ENCODE measurements at places on chromosomes 6 and 20. TPM values are rescaled to one million over a fixed set of nuclear protein-coding genes. Genes with fewer than 3 reads are reported as not detected.
A peak's percentile ranks its signal among the peaks of the same experiment; 100 is the strongest.

Gene SEMG2
- not detected for total RNA-seq

Gene NKX2-4
- total RNA-seq, result not detected

Gene RAB23
- 1.2 TPM for total RNA-seq

Gene ZNF334
- total RNA-seq, result 5.8 TPM

Gene MDN1
- 64.4 TPM for total RNA-seq

Gene ZNF343
- total RNA-seq, result 10.4 TPM

Gene SLC22A23
- total RNA-seq, result 0.24 TPM

Gene LY6G6C
- not detected for total RNA-seq

Gene ZBP1
- total RNA-seq, result 1.2 TPM

Gene PBOV1
- total RNA-seq, result not detected

Gene CALHM4
- not detected for total RNA-seq

GRCh38 chr20:11168026-11168425 lies 494.2 kb upstream of the JAG1 start:
- no peaks in the 10 kb centered on the region for H3K36me3 ChIP-seq
- no peaks in the 10 kb centered on the region for H3K27me3 ChIP-seq
- H3K27ac ChIP-seq, result no peak overlapping the region
- DNase-seq, result no peak
- H3K4me3 ChIP-seq, result no peak overlapping the region
- H3K4me1 ChIP-seq, result no peaks in the 10 kb centered on the region

DNA sequence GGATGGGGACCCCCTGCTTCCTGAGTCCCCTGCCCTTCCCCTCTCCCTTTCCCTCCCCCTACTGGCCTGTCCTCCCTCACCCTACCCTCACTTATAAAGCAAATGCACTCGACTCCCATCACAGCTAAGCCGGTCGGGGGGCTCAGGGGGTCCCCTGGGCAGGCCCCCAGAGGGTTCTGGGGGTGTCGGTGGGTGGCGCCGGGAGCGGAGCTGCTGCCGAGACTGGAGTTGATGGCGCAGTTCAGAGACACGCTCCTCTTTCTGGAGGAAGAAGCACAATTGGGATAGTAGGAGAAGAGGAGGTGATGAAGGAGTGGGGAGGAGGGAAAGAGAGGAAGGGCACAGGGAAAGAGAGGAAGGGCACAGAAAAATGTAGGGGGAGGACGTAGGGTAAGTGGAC lies 18.5 kb downstream of the OR2H2 start:
- H3K27ac ChIP-seq, result no peak overlapping the region
- no peak overlapping the region for H3K4me3 ChIP-seq
- no peak for DNase-seq
- H3K27me3 ChIP-seq, result no peaks in the 10 kb centered on the region
- no peaks in the 10 kb centered on the region for H3K36me3 ChIP-seq

- H3K4me1 ChIP-seq, result no peaks in the 10 kb centered on the region
- H3K27me3 ChIP-seq, result no peaks in the 10 kb centered on the region
- H3K27ac ChIP-seq, result no peak overlapping the region
- no peaks in the 10 kb centered on the region for H3K36me3 ChIP-seq
These were observed 789.7 kb downstream of the FRK start for GRCh38 chr6:115270953-115271352.

DNA sequence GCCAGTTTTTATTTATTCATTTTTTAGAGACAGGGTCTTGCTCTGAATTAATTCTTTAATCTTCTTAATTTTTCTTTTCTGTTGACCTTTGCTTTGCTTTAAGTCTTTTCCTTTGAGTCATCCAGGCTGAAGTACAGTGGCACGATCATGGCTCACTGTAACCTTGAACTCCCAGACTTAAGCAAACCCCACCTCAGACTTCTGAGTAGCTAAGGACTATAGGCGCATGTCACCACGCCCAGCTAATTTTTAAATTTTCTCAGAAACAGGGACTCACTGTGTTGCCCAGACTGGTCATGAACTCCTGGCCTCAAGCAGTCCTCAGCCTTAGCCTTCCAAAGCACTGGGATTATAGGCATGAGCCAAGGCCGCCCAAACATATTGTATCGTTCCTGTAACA lies 71.3 kb upstream of the GNRH2 start:
- no peak overlapping the region for H3K4me3 ChIP-seq
- H3K36me3 ChIP-seq, result peaks cover 12% of the 10 kb centered on the region
- H3K27ac ChIP-seq, result no peak overlapping the region
- no peaks in the 10 kb centered on the region for H3K27me3 ChIP-seq
- peaks cover 10% of the 10 kb centered on the region for H3K4me1 ChIP-seq

DNA sequence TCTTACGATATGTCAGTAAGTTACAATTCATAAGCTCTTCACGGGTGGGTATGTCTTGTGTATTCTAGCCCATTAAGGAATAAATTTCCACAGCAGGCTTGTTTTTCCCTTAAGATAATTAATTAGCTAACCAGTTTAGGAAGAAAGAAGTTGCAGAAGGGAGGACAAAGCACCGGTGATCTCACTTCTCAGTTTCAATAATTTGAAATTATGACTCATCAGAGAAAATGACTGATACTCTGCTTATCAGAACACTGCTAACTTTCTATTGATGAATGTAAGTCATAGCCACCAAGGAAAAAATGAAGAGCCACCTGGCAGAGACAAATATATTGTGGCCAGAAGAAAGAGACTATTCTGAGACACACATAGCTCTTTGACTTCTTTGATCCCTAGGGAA lies 35.0 kb upstream of the ENTPD6 start:
- peaks cover 14% of the 10 kb centered on the region for H3K4me1 ChIP-seq
- peak overlapping the region; percentile 20 for H3K27ac ChIP-seq
- no peak for DNase-seq
- peaks cover 5% of the 10 kb centered on the region for H3K27me3 ChIP-seq

- no peaks in the 10 kb centered on the region for H3K27me3 ChIP-seq
- H3K4me3 ChIP-seq, result no peak overlapping the region
- H3K36me3 ChIP-seq, result peaks cover 49% of the 10 kb centered on the region
- DNase-seq, result no peak
These were observed 67.1 kb downstream of the ESF1 start for GRCh38 chr20:13717631-13718044.

DNA sequence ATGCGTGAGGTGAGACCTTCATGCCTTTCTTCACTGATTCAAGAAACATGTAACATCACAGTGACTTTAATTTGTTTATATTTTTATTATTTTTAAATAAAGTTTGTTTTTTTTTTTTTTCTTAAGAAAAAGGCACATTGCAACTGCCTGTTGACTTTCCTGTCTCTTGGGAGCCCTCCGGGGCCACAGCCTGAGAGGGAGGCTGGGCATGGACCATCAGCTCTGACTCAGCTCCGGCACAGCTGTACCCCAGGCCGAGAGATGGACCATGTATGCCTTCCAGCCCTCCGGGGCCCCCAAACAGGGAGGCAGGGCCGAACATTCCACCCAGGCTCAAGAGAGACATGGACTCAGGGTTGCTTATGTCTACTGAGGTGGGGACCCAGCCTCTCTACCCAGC lies 99.9 kb downstream of the NFATC2 start:
- DNase-seq, result no peak
- no peak overlapping the region for H3K4me3 ChIP-seq
- peaks cover 48% of the 10 kb centered on the region for H3K36me3 ChIP-seq
- peaks cover 25% of the 10 kb centered on the region for H3K4me1 ChIP-seq

DNA sequence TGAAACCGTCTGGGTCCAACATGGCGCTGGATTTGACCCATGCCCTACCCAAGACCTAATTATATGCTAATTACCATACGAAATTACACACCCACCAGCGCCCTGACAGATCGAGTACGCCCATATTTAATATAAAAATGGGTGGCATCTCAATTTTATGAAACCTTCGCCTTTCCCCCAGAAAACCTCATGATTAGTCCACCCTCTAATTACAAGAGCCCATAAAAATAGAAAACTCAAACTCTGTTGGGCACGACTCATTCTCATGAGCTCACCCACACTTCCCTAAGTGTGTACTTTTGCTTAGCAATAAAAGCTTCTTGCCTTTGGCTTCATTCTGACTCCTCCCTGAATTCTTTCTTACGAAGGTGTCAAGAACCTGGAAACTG lies 136.4 kb downstream of the OR2B2 start:
- no peaks in the 10 kb centered on the region for H3K36me3 ChIP-seq
- no peak overlapping the region for H3K4me3 ChIP-seq

DNA sequence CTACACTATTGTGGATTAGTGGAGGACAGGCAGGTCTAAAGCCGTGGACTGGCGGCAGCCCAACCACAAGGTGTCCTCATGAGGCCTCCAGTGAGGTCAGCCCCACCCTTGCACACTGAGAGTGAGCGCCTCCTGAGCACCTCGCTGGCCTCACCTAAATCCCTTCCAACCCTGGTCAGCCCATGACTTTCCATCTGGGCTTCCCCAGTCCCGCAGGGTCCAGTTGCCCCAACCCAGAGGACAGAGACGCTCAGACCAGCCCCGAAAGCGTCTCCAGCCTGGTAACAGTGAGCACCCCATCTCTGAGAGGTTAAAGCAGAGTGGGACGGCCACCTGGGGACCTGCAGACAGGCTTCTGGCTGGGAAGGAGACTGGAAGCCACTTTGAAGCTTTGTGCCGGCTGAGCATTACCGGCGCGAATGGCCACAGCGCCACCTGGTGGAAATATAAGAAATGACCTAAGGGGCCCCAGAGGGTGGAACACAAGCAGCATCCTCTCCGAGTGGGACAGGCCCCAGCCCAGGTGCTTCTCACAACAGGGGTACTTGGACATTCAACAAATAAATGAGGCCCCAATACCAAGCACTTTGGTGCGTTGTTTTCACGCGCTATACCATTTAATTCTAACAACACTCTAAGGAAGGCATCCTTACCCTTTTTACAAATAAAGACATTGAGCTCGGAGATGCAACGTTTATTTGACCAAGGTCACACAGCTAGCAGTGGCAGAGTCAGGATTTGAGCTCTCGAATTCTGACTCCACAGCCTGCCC lies 65.7 kb upstream of the TOP1 start:
- H3K4me1 ChIP-seq, result peaks cover 9% of the 10 kb centered on the region
- no peaks in the 10 kb centered on the region for H3K27me3 ChIP-seq
- H3K27ac ChIP-seq, result no peak overlapping the region
- H3K36me3 ChIP-seq, result no peaks in the 10 kb centered on the region
- DNase-seq, result peak; percentile 68

DNA sequence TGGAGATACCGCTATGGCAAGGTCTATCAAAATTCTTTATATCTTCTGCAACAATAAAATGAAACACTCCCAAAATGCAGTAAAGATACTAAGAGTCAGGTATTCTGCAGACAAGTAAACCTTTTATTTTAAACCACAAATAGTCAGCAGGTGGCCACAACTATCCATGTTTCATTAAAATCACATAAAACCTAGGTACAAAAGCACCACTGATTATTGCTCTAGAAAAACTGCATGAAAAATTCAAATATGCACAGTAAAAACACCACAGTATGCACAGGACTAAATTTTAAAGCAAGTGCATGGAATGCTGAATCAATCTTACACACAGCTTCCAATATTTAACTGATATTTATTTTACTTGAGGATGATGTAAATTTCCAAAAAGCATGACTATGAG lies 33.3 kb downstream of the HMGN3 start:
- peaks cover 5% of the 10 kb centered on the region for H3K4me1 ChIP-seq
- H3K27ac ChIP-seq, result no peak overlapping the region
- H3K4me3 ChIP-seq, result no peak overlapping the region
- H3K36me3 ChIP-seq, result peaks cover 3% of the 10 kb centered on the region
- DNase-seq, result no peak

DNA sequence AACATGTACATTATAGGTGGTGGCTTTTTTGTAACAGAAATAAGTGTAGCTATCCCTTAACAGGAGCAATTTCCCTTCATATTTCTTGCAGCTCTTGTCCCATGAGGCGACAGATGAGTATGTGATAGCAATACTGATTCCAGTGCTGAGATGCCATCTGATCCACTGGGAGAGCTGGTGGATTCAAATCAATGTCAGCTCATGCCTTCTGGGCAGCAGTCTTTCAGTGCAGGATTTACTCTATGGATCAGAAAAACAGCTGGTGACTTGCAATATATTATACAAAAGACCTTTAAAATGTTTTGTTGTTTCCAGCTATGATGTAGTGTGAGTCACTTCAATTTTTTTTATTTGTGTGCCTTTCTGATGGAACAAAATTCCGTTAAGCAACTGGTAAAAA lies 259.9 kb upstream of the SASH1 start:
- DNase-seq, result no peak
- H3K27ac ChIP-seq, result no peak overlapping the region
- no peak overlapping the region for H3K4me3 ChIP-seq
- no peaks in the 10 kb centered on the region for H3K4me1 ChIP-seq
- peaks cover 9% of the 10 kb centered on the region for H3K27me3 ChIP-seq

GRCh38 chr6:151098166-151098565 lies 141.6 kb upstream of the AKAP12 start:
- DNase-seq, result no peak
- no peak overlapping the region for H3K27ac ChIP-seq
- peaks cover 2% of the 10 kb centered on the region for H3K4me1 ChIP-seq
- peaks cover 62% of the 10 kb centered on the region for H3K36me3 ChIP-seq
- no peak overlapping the region for H3K4me3 ChIP-seq

DNA sequence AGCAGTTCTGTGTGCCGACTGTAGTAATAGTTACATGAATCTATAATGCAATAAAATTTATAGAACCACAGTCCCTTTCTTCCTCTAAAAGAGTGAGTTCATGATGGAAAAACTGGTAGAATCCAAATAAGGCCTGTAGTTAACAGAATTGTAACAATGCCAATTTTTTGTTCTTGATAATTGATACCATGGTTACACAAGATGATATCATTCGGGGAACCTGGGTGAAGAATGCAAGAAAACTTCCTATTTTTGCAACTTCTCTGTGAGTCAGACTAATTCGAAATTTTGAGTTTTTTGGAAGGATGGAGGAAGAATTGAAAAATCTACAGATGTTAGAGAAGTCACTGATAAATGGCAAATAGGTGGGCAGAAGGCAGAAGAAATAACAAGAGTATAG lies 381.8 kb downstream of the CDKAL1 start:
- H3K27ac ChIP-seq, result no peak overlapping the region
- peaks cover 15% of the 10 kb centered on the region for H3K4me1 ChIP-seq

DNA sequence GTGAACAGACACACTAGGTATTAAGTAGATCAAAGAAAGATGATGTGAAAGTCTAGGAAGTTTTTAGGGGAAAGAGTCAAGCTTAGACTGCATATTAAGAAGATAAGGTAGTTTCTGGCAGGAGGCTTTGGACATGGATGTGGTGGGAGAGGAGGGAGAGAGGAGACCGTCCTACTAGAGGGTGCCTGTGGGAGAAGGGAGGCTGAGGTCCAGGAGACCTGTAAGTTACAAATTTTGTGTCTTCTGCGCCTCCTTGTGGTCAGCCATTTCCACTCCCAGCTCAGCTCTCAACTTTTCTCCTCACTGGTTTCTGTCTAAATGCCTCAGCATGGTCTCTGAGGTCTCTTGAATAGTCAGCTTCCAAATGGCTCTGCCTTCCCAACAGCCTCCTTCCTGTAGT lies 193.5 kb downstream of the UNC5CL start:
- no peaks in the 10 kb centered on the region for H3K4me1 ChIP-seq
- peaks cover 24% of the 10 kb centered on the region for H3K27me3 ChIP-seq
- no peaks in the 10 kb centered on the region for H3K36me3 ChIP-seq
- DNase-seq, result peak; percentile 5
- H3K27ac ChIP-seq, result no peak overlapping the region

DNA sequence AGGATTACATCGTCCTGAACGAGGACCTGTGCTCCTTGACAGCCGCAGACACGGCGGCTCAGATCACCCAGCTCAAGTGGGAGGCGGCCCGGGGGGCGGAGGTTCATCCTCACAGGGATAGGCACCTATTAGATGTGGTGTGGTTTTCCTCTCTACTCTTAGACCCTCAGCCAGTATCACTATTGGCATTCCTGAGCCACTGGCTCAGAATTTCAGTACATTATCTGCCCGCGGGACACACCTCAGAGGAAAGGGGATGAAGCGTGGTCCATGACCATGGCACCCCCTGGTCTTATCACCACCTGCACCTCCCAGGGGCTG lies 34.6 kb upstream of the HLA-G start:
- no peak overlapping the region for H3K27ac ChIP-seq
- peak overlapping the region; percentile 75 for H3K4me3 ChIP-seq
- H3K4me1 ChIP-seq, result peaks cover 8% of the 10 kb centered on the region
- peaks cover under 1% of the 10 kb centered on the region for H3K36me3 ChIP-seq
- no peak for DNase-seq
- peaks cover 38% of the 10 kb centered on the region for H3K27me3 ChIP-seq

Measured in activated naive CD8-positive, alpha-beta T cell treated with anti-CD3 and anti-CD28 coated beads for 36 hours (primary cell).